ENCODE measurements at places on chromosomes 3 and 15.

DNA sequence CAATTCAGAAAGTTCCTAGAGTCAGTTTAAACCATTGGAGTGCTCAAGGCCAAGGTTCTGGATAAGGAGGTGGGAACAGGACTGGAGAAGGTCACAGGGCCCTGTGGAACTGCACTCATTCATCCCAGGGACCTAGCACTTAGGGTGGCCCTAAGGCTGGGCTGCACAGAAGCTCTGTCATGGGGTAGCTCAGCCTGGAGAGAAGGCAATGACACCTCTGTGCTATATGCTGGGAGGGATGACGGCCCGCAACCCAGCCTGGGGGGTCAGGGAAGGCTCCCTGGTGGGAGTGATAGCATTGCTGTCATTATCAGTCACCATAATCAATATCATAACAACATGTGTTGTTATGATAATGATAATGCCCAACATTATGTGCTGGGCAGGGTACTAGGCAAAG, 13.4 kb downstream of the RBP1 start:
- no peak for DNase-seq

DNA sequence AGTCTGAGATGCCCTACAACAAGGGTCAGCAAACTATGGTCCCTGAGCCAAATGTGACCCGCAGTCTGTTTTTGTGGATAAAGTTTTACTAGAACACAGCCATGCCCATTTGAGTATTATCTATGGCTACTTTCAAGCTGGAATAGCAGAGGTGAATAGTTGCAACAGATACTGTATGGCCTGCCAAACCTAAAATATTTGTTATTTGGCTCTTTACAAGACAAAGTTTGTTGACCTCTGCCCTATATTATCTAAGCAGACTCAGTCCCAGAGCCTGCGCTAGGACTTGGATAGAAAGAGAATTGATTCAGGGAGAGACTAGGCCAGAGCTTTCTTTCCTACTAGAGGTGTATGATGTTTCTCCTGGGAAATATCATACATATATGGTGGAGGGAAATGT, 81.7 kb upstream of the NMNAT3 start:
- no peak for DNase-seq

GRCh38 chr3:78497021-78497420, 1270.8 kb downstream of the ROBO1 start:
- no peak for DNase-seq

DNA sequence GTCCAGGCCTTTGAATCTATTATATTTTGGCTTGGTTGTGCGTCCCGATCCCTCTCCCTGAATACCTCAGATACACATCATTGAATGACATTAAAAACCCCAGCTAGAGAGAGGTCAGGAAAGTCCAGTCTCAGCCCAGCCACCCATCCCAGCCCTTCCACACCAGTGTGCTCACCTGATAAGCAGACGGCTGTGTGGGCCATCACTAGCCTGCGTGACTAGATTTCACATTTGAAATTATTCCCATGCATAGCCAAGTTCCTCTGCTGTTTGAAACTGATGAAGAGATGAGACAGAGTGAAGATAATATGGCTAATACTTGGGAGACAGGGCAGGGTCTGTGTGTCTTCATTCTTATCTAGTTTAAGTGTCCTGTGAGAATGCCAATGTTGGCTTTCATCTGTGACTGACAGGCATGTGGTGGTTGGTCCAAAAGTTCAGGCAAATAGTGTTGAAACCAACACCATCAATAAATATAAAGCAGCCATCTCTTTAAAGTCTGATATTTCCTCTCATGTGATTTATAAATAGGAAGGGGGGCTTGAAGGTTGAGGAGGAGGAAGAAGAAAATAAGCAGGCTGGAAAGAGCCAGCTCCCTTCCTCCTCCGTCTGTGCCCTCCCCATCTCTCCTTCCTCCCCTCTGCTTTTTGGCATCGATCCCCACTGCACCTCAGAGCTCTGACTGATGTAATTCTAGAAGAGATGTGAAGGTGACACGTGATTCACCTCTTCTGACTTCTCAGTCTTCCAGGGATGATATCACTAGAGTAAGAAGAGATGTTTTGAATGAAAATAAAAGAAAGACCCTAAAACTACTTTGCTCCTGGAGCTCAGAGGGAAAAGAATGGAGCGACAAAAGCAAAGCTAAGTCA, 5.1 kb downstream of the FAM43A start:
- no peak for DNase-seq

DNA sequence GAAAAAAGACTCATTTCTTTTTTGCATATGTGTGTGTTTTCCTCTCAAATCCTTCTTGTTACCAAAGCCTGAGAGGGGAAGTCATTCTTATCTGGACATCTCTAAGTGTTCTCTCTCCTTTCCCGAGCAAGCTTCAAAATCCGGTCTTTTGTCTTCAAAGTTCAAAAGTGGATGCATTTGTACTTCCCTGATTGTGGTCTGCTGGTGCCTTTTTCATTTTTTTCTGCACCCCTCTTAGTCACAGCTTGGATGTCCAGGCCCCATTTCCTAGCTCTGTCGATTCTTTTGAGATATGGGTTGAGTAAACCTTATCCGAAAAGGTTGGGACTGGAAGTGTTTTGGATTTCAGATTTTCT, 34.8 kb downstream of the EHD4 start:
- no peak for DNase-seq

- DNase-seq = no peak
Measured at GRCh38 chr15:45635763-45636292, 999 bp downstream of the SQOR start.

DNA sequence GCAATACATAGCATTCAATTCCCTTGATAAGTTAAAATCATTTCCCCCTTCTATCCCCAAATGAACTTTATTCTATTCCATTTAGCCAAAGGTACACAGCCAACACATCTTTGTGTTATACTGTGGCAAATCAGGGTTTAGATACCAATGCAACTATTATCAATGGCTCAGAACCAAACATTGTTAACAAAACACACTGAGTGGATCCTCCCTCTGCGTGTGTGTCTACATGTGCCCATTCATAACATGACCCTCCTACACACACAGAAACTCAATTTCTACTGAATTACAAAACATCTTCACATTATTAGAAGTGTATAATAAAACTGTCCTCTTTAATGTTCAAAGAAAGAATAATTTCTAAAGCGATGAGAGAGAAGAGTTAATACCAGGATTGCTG, 1.3 kb downstream of the TTBK2 start:
- DNase-seq = no peak

DNA sequence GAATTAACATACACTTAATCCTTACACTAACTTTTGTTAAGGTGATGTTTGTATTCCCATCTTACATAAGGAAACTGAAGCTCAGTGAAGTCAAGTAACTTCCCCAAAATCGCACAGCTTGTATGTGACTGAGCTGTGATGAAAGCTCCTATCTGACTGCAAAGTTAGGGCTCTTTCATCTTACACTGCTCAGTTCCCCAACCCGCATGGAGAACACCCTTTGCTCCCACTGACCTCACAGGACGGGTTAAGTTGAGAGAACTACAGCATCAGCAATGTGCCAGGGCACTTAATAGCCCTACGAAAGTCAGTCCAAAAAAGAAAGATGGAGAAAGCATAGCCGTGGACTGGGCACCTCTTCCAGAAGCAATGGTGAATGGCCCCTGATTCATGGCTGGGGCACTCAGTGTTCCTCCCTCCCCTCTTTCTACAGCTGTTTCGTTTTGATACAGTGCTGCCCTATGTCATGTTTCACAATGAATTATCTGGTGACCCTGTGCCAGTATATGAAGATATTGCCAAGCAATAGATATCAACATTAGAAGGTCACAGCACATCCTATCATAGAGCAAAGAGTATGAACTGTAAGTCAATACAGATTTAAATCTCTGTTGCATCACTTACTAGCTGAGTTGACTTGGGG, 38.0 kb downstream of the CADPS start:
- DNase-seq = no peak

DNA sequence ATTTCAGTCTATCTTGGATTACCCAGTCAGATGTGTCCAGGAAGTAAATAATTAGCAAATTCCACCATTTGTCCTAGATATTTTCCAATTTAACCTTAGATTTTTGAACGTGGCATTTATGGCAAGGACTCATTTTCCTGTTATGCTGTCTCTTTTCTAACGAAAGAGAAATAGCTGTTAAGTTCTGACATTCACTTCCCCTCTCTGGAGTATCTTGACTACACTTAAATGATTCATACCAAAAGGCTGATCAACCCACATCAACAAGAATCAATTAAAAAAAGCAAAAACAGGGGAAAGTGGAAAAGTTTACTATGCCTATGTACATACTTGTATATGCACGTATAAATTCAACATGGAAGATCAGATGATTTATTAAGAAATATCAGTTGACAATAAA, 149.9 kb downstream of the FRMD5 start:
- DNase-seq = no peak

- no peak for DNase-seq
Measured at GRCh38 chr3:64294771-64295170, 69.5 kb upstream of the PRICKLE2 start.

DNA sequence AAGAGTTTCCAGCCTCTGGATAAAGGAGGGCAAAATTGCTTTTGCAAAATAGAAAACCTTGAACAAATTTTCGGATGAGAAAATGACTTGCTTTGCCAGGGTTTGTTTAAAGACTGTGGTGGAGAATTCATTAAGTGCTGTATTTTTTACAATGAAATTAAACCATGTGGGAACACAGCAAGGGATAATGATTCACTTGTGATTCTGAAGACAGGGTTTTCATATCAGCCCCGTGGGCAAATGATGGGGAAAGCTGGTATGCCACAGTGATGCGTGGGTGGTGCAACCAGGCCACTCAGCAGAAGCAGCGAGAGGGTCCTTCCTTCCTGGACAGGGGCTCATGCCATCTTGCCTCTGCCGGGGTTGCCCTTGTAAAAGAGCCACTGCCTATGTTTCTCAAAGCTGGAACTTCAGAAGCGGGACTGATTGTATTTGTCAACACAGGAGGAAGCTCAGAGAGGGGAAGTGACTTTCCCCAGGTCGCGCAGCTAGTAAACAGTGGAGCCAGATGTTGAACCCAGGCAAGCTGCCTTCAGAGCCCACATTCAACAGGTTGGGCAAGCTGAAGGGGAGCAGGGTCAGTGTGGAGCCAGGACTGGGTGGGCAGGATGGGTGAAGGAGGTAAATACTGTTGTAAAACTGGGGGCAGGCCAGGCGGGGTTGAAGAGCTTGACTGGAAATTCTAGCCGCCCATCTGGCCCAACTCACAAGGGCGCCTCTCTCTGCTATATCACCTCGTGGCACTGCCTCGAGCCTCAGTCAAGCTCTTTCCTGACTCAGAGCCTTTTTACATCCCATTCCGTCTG, 79.1 kb downstream of the TOP2B start:
- no peak for DNase-seq

DNA sequence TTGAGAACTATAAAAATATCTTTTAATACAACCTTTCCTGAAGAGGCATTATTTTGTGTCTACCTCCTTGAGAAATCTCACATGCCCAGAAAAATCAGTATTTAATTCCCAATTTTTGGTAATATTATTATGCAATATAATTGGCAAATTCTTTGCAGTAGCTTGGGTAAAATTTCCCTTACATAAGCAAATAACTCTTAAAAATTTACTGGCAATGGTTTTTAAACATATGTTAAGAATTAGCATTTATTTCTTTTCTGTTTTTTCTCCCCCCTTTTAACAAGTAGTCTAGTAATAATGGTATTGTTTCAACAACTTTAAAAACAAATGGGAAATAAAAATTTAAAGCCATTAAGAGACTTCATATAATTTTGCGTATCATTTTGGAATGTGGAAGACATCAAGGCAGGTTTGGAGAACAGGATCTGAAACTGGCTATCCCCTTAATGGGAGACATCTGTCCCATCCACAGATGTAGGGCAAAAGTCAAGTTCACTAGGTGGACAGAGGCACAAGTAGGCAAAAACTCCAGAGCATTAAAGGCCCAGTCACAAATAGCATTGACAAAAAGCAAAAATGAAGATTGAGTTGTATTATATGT, 89.6 kb upstream of the AADACL2 start:
- DNase-seq = no peak

DNA sequence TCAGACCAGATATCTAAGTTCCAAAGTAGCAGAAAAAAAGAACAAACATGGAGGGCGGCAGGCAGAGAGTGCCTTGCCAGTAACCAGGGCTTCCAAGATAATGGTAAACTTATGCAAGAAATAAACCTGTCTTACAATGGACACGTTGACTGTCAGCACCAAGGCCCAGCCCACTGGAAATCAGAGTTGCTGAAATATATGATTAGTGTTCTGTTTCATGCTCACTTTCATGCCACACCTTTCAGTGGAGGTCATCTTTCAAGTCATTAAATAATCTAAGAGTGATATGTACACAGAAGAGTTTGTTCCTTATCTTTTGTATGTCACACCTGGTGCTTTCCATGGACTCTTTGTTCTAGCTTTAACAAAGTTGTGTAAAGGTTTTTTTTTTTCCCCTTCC, 358.1 kb downstream of the MECOM start:
- DNase-seq = no peak

GRCh38 chr3:25306705-25307104, 121.4 kb upstream of the RARB start:
- no peak for DNase-seq

- DNase-seq = peak; percentile 60
Measured at GRCh38 chr15:45634432-45635190, at the start of gene SQOR. SQOR (plus strand) TSS chr15:45635029; CDS start chr15:45658924, 23,895 bp downstream.

GRCh38 chr3:192890347-192891335, 27.0 kb downstream of the MB21D2 start:
- DNase-seq = no peak

DNA sequence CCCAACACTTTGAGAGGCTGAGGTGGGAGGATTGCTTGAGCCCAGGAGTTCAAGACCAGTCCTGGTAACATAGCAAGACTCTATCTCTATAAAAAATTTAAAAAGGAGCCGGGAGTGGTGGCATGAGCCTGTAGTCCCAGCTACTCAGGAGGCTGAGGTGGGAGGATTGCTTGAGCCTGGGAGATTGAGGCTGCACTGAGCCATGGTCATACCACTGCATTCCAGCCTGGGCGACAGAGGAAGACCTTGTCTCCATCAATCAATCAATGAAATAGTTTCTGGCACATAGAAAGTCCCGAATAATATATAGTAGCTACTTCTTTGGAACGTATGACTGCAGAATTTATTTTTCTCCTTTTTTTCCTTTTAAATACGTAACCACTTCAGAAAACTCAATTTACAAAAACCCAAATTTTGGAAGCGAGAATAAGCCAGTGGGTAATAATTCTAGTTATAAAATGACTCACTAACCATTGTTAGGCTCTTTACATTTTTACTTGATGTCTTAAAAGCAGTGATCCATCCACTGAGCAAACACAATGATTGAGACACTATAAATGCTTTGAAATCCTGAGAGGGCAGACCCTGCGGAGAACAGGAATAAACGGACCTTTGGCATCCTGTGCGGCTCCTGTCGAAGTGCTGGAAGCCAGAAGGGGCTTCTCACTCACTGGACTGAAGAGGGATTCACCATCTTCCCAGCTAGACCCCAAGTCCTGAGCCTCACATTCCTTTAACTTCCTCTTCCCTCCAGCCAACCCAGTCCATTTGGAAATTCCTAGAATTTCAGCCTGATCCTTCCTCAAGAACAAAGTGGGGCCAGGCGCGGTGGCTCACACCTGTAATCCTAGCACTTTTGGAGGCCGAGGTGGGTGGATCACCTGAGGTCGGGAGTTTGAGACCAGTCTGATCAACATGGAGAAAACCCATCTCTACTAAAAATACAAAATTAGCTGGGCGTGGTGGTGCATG, 68.4 kb upstream of the MFGE8 start:
- DNase-seq = no peak
